Hindlimb muscle (tissue), 1 donor: ENCODE measurements at places on chromosomes 12 and 14. TPM values are rescaled to one million over a fixed set of nuclear protein-coding genes. Genes with fewer than 3 reads are reported as not detected.

DNA sequence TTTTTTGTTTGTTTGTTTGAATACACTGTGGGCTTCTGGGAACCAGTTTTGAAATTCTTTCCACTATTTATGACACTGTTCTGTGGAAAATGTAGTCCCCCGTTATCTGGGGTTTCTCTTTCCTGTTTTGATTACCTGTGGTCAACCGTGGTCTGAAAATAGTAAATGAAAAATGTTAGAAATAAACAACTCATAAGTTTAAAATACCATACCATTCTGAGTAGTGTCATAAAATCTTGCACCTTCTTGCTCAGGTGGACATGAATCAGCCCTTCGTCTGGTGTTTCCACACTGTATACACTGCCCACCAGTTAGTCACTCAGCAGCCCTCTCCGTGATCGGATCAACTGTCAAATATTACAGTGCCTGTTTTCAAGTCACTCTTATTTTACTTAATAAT, 5.1 kb upstream of the PAPOLA start:
- DNase-seq: no peak

- peak; percentile 55 for DNase-seq
Observed at GRCh38 chr14:95432144-95433093, 84.0 kb downstream of the SYNE3 start.

DNA sequence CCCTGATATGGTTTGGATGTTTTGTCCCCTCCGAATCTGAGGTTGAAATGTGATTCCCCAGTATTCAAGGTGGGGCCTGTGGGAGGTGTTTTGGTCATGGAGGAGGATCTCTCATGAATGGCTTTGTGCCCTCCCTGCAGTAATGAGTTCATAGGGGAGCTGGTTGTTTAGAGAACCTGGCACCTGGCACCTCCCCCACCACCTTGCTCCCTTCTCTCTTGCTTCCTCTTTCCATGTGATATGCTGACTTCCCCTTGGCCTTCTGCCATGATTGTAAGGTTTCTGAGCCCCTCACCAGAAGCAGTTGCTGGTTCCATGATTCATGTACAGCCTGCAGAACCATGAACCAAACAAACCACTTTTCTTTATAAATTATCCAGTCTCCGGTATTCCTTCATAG, 32.6 kb downstream of the CD163L1 start:
- DNase-seq: no peak

DNA sequence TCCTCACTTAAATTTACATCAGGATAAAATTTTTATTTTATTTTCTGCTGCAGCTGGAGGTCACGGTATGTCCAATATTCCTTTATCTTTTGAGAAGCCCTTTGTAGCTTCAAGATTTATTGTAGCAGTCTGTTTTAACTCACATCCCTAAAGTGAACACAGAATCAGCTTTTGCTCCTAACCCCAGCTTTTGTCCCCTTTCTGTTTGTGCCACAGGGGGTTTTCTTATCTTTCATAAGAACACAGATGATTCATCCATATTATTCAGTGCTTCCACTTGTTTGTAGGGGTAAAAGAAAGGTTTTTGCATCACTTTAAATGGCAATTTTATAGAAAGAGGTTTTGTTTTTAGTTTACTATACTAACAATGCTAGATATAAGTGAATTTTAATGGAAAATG, 21.8 kb upstream of the PIK3C2G start:
- no peak for DNase-seq

DNA sequence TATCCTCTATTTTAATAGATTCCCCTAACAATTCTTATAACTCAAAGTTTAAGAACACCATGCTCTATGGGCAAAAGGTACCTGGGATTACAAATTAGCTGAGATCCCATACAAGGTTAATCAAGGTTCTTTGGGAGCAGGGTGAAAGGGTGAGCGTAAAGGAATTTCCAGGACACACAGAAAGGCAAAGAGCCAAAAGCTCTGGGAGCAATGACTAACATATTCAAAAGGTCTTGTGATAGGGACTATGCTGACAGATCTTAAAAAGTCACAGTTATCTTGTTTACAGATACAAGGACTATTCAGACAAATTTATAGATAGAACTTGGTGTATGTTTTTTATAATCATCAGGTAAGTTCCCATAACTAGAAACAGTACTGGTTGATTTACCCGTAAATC, 19.5 kb upstream of the PPFIBP1 start:
- DNase-seq: no peak

DNA sequence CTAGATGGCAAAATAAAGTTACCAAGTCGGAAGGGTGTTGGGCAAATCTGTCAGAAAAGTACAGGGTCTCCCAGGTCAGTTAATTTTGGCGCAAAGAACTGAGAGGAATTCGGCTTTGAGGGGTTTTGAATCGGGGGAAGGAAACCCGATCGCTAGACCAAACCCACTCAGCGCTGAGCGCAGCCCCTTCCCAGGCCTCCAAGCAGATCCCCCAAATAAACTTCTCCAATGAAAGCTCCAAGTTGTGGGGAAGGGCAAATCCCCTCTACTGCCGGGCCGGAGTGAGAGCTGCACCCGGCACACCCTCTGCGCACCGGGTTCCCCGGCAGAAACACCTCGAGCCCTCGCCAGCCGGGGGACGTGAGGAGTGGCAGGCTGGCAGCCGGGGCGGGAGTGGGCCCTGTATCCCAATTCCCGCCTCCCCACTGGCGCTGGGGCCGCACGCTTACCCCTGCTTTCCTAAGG, 441 bp downstream of the E2F7 start:
- DNase-seq: no peak

DNA sequence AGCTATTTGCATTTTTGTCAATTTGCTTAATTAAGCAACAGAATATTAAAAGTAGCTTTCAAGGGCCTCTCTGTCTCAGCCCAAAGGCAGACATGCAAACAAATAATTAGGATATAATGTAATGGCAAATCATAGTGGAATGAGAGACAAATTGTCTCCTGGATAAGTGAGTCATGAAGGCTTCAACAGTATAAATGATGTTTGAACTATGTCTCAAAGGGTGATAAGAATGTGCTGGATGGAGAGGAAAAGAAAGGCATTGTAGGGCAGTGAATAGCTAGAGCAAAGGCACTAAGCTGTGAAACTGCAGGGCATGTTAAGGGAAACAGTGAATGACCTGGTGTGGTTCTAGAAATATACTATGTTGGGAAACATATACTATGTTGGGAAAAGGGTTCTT, 53.5 kb upstream of the PPP1R12A start:
- DNase-seq: no peak

GRCh38 chr12:100061814-100062213, 77.1 kb upstream of the ANKS1B start:
- no peak for DNase-seq

DNA sequence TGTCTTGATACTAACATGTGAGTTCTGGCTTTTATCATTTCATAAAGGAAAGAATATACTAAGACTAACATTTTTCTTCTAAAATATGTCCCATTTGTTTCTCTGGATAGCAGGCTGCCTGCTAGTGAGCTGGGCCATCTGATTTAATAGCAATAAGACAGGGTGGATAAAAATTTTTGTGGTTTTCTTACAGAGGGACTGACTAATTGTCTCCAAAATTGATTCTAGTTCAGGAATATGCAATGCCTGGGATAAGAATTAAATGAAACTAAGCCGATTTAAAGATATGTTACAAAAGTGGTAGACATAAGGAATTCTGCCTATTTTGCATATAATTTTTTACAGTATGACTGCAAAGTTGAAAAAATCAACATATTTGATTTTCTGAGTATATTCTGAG, 252.9 kb upstream of the NAV3 start:
- no peak for DNase-seq

CDKL1 gene
- 7.2 TPM for polyA plus RNA-seq

XPOT gene
- polyA plus RNA-seq: 37.6 TPM
